ENCODE measurements at places on chromosomes 2 and 18. TPM values are rescaled to one million over a fixed set of nuclear protein-coding genes. Genes with fewer than 3 reads are reported as not detected.
A peak's percentile ranks its signal among the peaks of the same experiment; 100 is the strongest.

PLA2R1 gene
- total RNA-seq: not detected

GRCh38 chr2:57207191-57207590 lies 839.4 kb upstream of the VRK2 start:
- no peaks in the 10 kb centered on the region for H3K27me3 ChIP-seq
- H3K4me1 ChIP-seq: no peaks in the 10 kb centered on the region
- DNase-seq: no peak
- H3K27ac ChIP-seq: no peak overlapping the region
- no peaks in the 10 kb centered on the region for H3K36me3 ChIP-seq
- H3K4me3 ChIP-seq: no peak overlapping the region

DNA sequence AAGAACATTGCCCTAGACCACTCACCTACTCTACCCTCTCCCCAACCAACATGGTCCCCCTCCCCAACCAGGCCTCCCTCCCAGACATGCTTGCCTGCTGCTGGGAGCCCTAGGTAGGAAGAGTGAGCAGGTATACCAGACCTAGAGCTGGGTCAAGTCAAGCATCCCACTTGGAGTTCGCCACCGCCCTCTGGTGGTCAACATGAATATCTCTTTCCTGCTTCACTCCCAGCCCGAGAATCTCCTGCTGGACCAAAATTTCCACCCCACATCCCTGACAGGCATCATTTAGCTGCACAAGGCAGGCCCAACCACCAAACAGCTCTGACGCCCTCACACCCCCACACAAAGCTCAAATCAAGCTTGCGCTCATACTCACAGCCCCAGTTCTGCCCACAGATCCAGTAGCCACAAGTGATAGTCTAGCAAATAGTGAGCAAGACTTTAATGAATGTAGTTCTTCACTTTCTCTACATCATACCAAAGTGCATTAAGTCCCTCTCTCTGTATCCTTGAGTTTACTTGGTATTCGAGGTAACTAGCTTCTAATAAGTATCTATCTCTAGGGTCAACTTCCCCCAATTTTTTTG lies 116.0 kb downstream of the TNS1 start:
- no peaks in the 10 kb centered on the region for H3K4me1 ChIP-seq
- no peaks in the 10 kb centered on the region for H3K36me3 ChIP-seq
- no peaks in the 10 kb centered on the region for H3K27me3 ChIP-seq
- no peak overlapping the region for H3K4me3 ChIP-seq
- peak; percentile 68 for DNase-seq

DNA sequence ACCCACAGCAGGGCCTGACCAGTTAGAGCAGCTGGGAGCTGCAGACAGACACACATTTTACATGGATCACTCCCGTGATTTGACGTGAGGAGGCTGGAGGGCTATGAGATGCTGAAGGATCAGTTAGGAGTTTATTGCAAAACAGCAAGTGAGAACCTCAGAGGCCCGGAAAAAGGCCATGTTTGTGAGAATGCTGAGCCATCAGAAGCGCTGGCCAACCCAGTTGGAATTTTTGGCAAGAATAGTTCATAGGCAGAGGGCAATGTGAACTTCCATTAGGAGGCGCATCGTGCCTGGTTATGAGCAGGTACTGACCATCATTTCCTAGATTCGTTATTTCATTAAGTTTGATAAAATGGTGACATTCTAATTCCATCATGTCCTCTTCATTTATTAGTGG lies 23.3 kb upstream of the LMAN1 start:
- no peaks in the 10 kb centered on the region for H3K27me3 ChIP-seq
- H3K27ac ChIP-seq: no peak overlapping the region
- no peaks in the 10 kb centered on the region for H3K36me3 ChIP-seq
- no peak for DNase-seq

DNA sequence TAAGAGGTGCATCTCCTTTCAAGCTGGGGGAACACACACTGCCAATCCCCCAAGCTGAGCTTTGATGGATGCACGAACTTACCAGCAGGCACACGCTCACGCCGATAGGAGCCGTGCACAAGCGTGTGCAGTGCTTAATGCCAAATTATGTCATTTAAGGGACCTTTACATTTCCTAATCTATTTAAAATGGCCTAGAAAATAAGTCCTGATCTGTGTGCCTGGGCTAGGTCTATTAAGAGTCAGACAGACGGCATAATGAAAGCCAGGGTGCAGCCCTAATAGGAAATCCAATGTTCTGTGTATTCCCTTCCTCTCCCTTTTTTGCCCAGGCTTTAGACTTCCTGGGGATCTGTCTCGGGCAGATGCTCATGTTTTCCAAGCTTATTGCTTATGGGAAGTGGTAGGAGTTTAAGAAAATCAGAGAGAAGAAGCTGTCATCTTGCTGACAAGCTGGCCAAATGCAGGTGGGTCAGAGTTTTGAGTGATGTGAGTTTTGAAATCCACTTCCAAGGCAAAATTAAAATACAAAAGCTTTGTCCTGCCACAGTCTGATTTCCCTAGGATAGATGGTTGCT lies 142.6 kb downstream of the MYT1L start:
- H3K27me3 ChIP-seq: no peaks in the 10 kb centered on the region
- no peak overlapping the region for H3K4me3 ChIP-seq
- H3K36me3 ChIP-seq: no peaks in the 10 kb centered on the region
- DNase-seq: no peak
- no peaks in the 10 kb centered on the region for H3K4me1 ChIP-seq

Data from CD8-positive, alpha-beta memory T cell (primary cell).